Body of pancreas (tissue), 4 donors: ENCODE measurements at places on chromosomes 2 and 18. TPM values are rescaled to one million over a fixed set of nuclear protein-coding genes. Genes with fewer than 3 reads are reported as not detected.

DNA sequence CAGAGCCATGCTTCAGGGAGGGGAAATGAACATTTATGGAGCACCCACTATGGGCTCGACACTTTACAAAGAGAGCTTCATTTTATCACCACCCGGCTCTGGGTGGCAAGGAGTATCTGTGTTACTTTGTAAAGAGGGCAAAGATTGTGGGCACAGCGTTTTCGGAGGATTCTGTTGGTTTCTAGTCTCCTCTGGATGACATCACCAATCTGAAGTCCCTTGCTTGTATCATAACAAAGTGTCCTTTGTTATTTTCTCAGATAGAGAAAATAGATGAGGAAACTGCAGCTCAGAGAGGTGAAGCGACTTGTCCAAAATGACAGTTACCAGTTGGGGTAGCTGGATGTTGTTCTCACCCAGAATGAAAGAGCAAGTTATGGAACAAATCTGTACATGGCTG is 162.8 kb downstream of the GLI2 start:
- no peaks in the 10 kb centered on the region for H3K36me3 ChIP-seq
- no peak overlapping the region for H3K27ac ChIP-seq
- no peaks in the 10 kb centered on the region for H3K27me3 ChIP-seq
- no peak for DNase-seq
- H3K4me1 ChIP-seq: no peaks in the 10 kb centered on the region

DNA sequence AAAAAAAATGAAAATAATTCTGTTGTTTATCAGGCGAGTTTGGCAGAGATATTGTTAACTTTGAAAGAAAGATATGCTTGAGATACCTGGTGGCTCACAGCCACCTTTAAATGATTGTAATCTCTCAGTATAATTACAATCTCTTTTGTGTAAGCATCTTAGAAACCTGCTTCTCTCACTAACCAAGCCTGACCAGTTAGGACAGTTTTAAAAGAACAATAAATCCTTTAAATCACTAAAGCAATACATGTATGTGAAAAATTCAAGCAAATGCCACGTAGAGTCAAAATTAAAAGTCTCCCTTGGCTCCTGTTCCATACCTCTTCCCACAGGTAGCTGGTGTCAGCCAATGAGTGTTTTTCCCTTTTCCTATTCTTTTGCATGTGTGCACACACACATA is 15.7 kb upstream of the SGPP2 start:
- no peaks in the 10 kb centered on the region for H3K4me1 ChIP-seq
- no peak for DNase-seq
- H3K27ac ChIP-seq: no peak overlapping the region

- no peak overlapping the region for H3K27ac ChIP-seq
- no peak for DNase-seq
These were observed 518.6 kb upstream of the FSIP2 start for GRCh38 chr2:185219981-185220380.

- no peak for DNase-seq
- H3K27ac ChIP-seq: no peak overlapping the region
- no peak overlapping the region for H3K4me3 ChIP-seq
These were observed 169.4 kb downstream of the MEIS1 start for GRCh38 chr2:66604326-66604725.

DNA sequence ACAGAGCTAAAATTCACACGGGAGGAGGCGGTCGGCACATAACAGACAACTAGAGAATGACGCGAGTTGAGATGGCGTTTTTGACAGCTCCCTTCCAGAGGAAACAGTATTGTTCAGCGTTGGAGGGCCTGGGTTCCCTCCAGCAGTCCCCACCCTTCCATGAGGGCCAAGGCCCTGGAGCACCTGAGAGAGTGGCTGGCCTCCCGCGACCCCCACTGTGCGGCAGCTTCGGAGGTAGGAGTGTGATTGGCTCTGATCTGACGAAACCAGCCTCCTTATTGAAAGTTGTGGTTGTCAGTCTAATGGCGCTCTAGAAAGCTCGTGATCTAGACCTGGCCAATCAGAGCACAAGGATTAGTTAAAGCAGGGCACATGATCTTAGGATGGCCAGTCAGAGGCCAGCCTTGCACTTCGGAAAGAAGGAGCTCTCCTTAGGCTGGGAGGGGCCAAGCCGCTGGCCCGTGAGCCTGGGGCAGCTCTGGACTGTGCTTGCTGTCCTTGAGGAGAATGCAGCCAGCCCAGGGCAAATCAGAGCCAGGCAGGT is 104.5 kb upstream of the CELF4 start:
- H3K27me3 ChIP-seq: no peaks in the 10 kb centered on the region
- H3K36me3 ChIP-seq: no peaks in the 10 kb centered on the region
- no peak for DNase-seq
- H3K27ac ChIP-seq: no peak overlapping the region
- H3K4me1 ChIP-seq: no peaks in the 10 kb centered on the region

DNA sequence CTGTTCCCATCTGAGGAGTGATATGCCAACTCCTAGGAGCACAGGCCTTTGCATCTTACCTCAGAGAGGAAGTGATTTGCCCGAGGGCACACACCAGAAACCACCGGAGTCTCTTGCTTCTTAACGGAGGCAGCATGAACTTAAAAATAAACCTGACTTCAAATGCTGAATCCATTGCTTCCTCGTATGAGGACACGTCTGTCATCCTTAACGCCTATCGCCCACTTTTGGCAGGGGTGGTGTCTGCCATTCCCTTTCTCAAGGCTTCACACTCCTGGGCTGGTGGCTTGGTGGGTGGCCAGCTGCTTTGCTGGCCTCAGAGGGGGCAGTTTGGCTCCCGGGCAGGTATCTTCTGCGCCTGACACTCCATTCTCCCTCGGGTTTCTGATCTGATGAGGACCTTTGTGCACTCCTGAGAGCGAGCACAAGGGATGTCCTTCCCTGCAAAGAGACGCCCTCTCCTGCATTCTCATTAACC is 1.1 kb upstream of the PREB start:
- H3K36me3 ChIP-seq: peaks cover 16% of the 10 kb centered on the region
- H3K27ac ChIP-seq: no peak overlapping the region
- H3K4me1 ChIP-seq: peaks cover 20% of the 10 kb centered on the region
- H3K4me3 ChIP-seq: no peak overlapping the region

CENPA gene
- total RNA-seq: not detected

SCN9A gene
- total RNA-seq: 11.9 TPM

KCNK3 gene
- total RNA-seq: 10.5 TPM
